Kasumi-1 (cell line): ENCODE measurements at places on chromosomes 7 and 10.

GRCh38 chr7:99314504-99314903 lies 11.2 kb upstream of the ARPC1A start:
- no peak for DNase-seq

- peak; percentile 81 for DNase-seq
Measured at GRCh38 chr10:63521416-63522276, 445 bp downstream of the REEP3 start.

- DNase-seq, result no peak
Measured at GRCh38 chr7:5041047-5041446, 4.6 kb upstream of the RBAK start.

GRCh38 chr10:131230641-131231322 lies 80.7 kb downstream of the TCERG1L start:
- DNase-seq, result no peak

- DNase-seq, result no peak
Measured at GRCh38 chr10:30944005-30944404, 87.7 kb downstream of the ZNF438 start.

DNA sequence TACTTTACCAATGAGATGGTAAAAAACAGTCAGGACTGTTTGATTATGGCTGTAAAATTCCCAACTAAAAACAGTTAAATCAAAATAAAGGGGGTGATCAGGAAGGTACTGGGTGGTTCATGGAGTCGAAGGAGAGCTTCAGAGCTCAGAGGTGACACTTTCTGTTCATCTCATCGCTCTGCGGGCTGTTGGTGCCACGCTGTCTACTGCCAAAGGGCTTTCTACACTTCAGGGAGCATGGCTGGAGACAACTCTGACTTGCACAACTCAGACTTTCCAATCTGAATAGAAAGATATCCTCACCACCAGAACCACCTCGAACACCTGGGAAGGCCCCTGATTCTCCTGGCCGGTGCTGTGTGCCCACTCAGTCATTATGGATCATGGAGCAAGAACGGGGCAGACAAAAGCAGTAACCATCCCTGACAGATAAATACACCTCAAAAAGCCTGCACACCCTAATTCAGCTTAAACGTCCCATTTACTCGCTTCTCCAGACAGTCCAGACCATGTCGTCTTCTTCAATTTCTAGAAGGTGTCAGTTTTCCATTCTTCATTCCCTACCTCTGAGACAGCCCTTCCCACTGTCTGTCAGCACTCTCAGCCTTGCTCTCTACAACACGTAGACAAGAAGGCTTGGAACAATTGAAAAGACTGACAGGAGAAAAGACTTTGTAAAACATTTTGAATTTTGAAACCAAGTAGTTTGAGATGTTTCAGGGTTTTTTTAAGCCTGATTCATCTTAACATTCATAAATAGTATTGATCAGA lies 348.7 kb upstream of the NFE2L3 start:
- no peak for DNase-seq

GRCh38 chr7:26280723-26281122 lies 10.9 kb upstream of the SNX10 start:
- DNase-seq, result no peak

DNA sequence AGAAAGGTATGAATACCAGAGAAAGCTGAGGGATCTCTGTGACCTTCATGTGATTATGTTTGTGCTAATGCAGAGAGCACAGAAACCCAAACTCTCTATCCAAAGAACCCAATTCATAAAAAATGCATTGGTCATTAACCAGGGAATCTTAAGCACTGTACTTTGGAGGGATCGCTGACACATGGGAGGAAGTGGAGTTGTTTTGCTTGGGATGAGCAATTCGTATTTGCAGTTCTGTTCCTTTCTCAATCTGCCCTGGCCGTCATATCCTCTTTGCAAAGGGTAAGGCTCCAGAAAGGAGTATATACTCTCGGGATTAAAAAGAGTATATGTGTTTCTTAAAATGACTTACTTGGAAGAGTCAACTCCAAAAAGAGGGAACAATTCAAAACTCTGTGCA lies 221.3 kb downstream of the POU6F2 start:
- DNase-seq, result no peak

GRCh38 chr10:78599122-78599853 lies 469.5 kb upstream of the ZMIZ1 start:
- no peak for DNase-seq

- DNase-seq, result no peak
Measured at GRCh38 chr7:625376-625971, 101.0 kb upstream of the DNAAF5 start.

DNA sequence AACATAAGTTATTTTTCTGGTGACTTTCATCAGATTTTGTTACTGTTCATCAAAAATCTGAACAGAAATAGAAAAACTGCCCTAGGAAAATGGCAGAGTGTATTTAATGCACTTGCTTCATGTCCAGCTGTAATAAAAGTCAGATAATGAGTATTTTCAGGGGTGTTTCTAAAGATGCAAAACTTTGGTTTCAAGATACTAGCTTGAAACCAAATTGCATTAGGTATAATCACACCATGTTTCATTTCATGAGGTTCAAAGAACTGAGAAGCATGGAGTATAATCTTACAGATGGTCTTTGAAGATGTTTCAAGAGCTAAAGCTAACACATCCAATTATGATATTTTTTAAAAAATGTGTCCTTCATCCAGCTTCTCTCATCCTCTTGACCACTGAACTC lies 128.9 kb downstream of the NRCAM start:
- no peak for DNase-seq
